Aortic smooth muscle cell (primary cell): ENCODE measurements at places on chromosomes 1 and 21. TPM values are rescaled to one million over a fixed set of nuclear protein-coding genes. Genes with fewer than 3 reads are reported as not detected.

GUCA2B gene
- total RNA-seq: not detected in 2 replicates

PCP4 gene
- not detected in 2 replicates for total RNA-seq

THEM5 gene
- not detected in 2 replicates for total RNA-seq

LCE3A gene
- not detected in 2 replicates for total RNA-seq

S100A7A gene
- not detected in 2 replicates for total RNA-seq

SLC6A17 gene
- 0.37 and 1.6 TPM in 2 replicates for total RNA-seq

OR2T11 gene
- not detected in 2 replicates for total RNA-seq

HPDL gene
- total RNA-seq: 0.19 and 0.40 TPM in 2 replicates

OR2T1 gene
- total RNA-seq: not detected in 2 replicates

SLC44A5 gene
- 1.7 and 2.1 TPM in 2 replicates for total RNA-seq

CD58 gene
- 19.0 and 23.0 TPM in 2 replicates for total RNA-seq

CYP2J2 gene
- total RNA-seq: 0.12 and 0.13 TPM in 2 replicates

HSD3B1 gene
- total RNA-seq: not detected in 2 replicates

IQGAP3 gene
- 18.8 and 25.0 TPM in 2 replicates for total RNA-seq

VCAM1 gene
- 0.66 and 12.7 TPM in 2 replicates for total RNA-seq

PTPN14 gene
- 23.6 and 33.4 TPM in 2 replicates for total RNA-seq

DISC1 gene
- 2.2 and 3.3 TPM in 2 replicates for total RNA-seq

EPHA2 gene
- 35.3 and 35.4 TPM in 2 replicates for total RNA-seq
